ENCODE measurements at places on chromosomes 4 and X.

- no peak for DNase-seq
Measured at GRCh38 chrX:119155416-119156035, 27.9 kb upstream of the KIAA1210 start.

- DNase-seq = no peak
Measured at GRCh38 chr4:184824081-184824775, 1.5 kb downstream of the ACSL1 start.

DNA sequence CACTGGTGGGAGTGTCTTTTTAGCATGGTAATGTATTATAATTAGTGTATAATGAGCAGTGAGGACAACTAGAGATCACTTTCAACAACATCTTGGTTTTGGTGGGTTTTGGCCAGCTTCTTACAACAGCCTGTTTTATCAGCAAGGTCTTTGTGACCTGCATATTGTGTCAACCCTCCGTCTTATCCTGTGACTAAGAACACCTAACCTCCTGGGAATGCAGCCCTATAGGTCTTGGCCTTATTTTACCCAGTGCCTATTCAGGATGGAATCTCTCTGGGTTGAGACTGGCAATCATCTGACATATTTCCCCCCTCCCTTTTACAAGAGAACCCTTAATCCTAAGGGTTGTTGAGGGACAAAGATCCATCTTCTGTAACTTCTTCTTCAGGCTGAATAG is 21.9 kb upstream of the ADH4 start:
- no peak for DNase-seq

DNA sequence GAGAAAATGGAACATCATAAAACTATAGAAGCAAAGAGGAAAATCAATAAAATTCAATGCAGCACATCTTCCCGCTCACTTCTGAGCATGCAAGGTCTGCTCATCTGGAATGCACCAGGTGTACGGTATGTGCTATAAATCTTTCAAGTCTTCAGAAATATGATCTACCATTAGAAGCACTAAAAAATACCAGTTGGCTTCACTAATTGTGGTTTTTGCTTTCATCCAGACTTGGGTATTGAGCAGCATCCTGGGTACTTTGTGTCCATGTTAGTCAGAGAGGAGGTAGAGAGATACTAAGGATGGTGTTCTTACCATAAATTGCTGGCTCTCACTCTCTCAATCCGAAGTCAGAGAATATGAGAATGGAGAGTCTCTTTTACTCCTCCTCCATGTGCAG is 477.1 kb downstream of the PPARGC1A start:
- no peak for DNase-seq

- DNase-seq = no peak
Measured at GRCh38 chr4:72391281-72391680, 177.7 kb downstream of the ADAMTS3 start.

DNA sequence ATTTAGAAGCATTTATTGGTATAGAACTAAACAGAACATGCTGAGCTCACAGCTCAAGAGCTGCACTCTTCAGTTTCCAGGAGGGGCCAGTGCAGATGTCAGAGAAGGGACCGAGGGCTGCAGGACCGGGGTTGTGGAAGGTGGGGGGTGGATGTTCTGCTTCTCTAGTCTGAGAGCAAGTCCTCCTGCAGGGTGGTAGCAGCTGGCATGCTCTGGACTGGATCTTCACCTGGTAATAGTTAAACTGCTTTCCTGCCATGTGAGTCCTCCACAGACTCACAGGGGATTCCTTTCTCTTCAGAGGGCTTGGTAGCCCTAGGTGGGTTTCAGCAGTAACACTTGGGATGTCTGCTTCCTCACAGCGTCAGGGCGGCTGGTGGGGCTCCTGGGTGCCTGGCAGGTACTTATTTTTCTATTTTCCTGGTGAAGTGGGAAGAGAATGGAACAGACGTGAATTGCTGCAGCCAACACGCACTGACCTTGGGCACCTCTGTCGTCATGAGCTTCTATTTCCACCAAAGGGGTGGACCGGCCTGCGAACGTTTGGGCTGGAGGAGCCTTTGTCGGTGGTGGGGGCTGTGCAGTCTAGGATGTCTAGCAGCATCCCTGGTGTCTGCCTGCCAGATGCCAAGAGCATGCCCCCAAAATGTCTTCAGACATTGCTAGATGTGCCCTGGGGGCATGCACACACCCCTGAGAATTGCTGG is 2.5 kb downstream of the MAEA start:
- no peak for DNase-seq

DNA sequence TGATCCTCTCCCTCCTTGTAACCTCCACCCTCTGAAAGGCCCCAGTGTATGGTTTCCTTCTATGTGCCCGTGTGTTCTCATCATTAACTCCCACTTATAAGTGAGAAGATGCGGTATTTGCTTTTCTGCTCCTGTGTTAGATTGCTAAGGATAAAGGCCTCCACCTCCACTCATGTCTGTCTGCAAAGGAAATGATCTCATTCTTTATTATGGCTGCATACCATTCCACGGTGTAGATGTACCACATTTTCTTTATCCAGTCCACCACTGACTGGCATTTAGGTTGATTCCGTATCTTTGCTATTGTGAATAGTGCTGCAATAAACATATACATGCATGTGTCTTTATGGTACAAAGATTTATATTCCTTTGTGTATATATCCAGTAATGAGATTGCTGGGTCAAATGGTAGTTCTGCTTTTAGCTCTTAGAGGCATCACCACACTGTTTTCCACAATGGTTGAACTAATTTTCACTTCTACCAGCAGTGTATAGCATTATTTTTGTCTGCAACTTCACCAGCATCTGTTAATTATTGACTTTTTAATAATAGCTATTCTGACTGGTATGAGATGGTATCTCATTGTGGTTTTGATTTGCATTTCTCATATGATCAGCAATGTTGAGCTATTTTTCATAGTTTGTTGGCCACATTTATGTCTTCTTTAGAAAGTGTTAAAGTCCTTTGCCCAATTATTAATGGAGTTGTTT is 1030.9 kb downstream of the FSTL5 start:
- DNase-seq = no peak

DNA sequence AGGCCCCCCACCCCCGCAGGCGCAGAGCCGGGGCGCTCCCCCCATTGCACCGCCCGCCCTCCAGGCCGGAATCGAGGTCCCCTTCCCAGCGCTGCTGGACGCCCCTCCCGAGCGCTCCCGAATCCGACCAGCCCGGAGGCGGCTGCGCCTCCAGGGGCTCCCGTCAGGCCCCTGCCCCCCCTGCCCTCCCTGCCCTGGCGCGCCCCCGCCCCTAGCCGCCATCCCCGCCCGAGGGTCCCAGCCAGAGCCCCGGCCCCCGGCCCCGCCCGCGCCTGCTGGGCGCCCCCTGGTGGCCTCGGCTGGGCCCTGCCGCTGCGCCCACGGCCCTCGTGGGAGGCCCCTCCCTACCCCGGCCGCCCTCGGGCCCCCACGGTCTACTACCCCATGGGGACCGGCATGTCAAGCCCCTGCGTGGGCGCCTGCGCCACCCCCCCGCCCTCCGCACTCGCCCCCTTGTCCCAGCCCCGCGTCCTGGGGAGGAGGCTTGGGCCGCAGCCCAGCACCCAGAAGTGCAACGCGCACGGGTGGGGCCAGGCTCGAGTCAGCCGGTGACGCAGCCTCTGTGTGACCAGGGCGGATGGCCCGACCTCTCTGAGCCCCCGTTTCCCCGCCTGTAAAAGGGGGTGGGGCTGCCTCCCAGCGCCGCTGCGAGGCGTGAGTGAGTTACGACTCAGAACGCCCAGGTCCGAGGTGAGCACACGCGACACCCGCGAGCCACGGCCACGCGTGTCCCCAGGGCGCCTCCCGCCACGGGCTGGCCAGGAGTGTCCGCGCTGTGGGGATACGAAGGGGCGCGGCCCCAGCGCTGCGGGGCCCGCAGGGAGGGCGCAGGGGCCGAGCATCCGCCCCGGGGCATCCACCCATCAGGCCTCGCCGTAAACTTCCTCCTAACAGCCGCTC is 104.9 kb downstream of the FAM53A start:
- DNase-seq = no peak

GRCh38 chr4:74920704-74921103 is 12.2 kb upstream of the PARM1 start:
- DNase-seq = no peak

DNA sequence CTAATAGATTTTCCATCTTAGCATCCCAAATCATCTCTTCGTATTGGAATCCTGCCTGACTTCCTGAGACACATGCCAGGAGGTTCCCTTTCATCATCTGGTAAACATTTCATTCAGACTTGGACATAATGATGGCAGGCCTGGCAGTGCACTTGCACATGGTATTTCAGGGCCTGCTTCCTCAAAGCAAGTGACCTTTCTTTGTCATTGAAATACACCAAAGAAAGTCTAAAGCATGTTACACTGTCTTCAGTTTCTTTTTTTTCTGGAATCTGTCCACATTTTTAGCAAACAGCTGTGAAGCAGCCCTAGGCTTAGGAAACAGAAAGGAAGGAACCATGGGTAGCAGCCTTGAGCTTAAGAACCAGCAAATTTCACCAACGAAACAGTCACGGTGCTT is 205.9 kb upstream of the VCX start:
- no peak for DNase-seq

DNA sequence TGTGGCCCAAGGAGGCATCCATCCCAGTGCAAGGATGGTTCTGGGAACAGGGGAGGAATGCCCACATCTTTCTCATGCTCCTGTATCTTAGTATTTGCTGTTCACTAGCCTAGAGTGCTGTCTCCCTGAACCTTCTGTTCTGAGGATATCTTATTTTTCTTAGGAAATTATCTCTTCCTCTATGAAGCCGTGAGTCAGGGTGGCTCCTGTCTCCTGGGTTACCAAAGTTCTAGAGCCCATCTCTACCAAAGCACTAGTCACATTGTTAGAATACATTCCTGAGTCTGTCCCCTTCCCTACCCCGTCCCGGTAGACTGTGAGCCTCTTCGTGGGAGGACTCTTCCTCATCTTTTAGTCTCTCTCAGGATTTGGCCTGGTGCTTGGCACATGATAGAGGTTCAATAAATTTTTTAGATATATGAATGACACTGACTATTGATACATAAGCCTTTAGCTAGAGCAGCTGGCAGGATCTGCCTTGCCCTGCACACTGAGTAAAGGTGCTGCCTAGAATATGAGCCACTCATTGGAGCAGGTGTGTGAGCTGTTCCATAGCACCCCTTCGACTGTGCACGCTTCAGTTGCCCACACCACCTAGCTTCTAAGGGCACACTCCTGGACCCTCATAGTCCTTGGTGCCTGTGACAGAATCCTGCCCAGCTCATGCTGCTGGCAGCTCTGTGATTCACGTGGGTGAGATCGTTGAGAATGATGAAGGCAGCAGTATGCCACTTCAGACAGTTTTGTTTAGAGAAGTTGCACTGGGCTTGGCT is 13.3 kb downstream of the CXCR3 start:
- no peak for DNase-seq

DNA sequence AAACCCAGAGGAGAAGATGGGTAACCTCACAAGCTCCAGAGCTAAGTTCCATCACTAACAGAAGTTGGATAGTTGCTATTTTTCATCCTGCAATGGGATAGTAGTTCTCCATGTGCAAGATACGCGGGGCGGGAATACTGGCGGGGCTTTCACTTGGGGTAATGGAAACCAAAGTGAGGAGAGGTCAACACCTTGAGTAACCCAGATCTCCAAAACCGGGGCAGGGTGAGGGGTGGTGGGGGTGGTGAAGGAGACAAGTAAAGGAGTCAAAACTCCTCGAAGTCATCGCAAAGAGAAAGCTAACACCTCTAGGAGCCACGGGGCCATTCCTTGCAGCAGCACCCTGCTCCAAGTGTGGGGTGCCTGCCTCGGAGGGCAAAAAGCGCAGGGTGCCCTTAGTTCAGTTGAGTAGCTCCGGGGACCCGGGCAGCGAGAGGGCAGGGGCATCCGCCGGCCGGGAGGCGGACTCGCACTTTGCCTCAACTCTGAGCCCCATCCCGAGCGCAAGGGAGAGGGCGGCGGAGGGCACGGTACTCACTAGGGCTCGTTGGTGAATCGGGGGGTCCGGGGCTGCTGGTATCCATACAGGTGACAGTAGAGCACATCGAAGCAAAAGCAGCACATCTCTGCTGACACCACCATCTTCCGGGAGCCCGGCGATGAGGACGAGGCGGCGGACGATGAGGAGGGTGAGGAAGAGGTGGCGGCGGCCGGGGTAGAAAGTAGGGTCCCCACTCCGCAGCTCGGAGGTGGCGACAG is 645 bp downstream of the AMMECR1 start:
- no peak for DNase-seq

DNA sequence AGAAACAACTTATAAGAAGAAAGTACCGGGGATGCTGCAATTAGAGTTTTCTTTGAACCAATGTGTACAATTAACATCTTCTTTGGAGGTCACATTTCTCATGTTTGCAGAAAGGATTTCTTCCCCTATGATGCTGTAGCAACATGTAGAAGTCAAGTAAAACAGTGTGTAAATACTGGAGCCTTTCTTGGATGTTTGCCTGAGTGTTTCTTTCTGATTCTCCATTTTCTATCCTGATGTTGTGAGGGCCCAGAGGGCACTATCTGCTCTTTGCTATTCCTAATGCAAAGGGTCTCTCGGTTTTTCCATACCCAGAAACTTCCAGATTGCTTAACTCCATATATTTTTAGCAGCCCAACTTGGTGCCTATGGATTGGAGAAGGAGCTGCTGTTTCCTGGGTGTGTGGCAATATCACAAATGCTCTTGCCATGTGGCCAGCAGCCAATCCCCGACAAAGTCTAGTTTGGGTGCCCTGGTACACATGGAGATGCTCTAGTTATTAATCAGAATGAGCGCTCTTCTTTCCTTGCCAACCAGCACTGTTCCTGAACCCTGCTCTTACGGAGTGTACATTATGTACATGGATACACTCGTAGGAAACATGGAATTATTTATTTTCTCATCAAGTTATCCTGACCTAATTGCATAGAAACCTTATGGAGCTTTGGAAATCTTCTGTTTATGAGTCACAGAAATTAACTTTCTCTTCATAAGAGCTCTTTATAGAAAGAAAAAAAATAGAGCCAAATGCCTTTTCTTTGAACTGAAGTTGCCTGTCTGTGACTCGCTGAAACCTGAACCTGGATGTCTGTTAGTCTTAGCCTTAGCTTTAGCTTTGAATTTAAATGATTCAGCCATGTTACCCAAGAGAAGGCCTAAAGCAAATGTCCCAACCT is 67.0 kb upstream of the GPC4 start:
- no peak for DNase-seq

- DNase-seq = no peak
Measured at GRCh38 chr4:11424000-11424399, 4.7 kb downstream of the HS3ST1 start.

DNA sequence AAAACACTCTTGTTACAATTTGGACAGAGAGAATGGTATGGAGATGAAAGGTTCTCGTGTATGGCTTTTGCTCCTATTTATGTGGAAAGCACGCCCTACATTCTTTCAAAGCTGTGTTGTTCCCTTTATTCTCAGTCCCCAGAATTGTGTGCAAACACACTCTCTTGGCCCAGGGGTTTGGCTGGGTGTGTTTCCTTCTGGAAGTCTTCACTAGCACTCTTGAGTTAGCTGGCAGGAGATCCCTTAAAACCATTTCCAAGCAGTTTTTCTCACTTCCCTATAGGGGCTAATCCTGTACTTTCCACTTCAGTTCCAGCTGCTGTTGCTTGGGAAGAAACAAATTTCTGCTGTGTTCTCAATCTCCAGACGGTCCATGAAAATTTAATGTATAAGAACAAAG is 35.1 kb downstream of the FHL1 start:
- DNase-seq = no peak

DNA sequence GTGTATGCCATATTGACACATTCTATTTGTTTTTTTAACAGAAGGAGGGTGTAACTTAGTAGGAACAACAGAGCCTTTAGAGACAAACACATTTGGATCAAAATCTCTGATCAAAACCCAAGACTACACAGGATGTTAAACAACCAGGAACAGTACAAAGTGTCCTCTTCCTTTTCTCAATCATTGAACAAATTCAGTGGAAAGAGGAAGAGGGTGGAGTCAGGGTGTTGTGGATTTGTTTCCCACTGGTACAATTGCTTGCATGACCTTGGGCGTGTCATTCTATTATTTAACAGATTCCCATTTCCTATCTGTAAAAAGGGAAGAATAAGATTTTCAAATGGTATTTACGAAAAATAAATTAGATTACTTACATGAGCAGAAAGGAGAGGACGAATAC is 1162.8 kb upstream of the PRKX start:
- no peak for DNase-seq
